ENCODE measurements at places on chromosomes 16 and 17.

DNA sequence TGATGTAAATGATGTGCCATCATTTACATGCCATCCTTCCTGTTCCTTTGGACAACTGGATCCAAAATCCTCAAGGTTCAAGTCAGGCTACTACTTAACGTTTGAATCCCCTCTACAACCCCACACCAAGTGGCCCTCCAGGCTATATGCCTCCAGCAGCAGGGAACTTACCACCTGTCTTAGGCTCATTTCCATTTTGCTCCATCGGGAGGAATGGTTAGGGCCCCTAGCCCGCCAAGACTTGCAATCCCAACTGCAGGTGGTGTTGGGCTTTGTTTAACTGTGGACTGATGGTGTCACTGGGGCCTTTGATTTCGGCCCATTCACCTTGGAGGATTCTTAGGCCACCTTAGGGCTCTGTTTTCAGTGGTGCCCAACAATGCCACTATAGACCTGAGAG is 9.7 kb downstream of the HNF1B start:
- no peak for DNase-seq

- no peak for DNase-seq
Observed at GRCh38 chr17:31329221-31329620, 7.8 kb upstream of the EVI2A start.

DNA sequence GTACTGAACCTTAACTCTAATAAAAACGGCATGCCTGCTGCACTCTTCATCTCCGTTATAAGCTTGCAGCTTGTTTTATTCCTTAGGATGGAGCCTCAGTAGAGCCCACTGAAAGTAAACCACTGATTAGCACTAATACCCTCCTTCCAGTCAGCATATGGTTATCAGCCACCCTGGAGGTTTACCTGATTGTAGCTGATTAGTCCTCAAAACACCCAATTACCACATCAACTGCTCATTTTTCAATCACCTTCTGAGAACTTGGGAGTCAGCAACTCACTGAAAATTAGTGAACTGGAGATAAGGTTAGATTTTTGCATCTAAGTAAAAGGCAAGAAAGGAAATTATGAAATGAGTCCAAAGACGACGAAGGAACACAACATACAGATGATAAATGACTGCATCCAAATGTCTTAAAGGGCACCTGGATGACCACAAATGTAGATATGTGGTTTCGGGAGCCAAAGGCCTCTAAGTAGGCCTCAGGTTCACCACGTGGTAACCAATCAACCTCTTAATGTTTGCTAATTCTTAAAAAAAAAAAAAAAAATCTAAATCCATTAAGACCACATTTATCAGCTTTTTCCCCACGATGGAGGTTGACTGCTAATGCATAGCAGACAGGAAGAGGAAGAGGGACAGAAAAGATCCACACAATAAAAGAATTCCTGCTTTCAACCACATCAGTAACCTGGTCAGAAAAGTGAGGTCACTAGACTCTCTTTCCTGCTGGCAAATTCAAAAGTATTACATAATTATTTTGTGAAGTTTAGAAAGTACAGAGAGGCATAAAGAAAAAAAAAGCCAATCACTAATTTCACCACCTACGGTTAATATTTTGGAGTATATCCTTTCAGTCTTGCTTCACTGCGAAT is 28.0 kb downstream of the DCUN1D3 start:
- DNase-seq: no peak

GRCh38 chr16:85738923-85739715 is 11.8 kb downstream of the C16orf74 start:
- no peak for DNase-seq

DNA sequence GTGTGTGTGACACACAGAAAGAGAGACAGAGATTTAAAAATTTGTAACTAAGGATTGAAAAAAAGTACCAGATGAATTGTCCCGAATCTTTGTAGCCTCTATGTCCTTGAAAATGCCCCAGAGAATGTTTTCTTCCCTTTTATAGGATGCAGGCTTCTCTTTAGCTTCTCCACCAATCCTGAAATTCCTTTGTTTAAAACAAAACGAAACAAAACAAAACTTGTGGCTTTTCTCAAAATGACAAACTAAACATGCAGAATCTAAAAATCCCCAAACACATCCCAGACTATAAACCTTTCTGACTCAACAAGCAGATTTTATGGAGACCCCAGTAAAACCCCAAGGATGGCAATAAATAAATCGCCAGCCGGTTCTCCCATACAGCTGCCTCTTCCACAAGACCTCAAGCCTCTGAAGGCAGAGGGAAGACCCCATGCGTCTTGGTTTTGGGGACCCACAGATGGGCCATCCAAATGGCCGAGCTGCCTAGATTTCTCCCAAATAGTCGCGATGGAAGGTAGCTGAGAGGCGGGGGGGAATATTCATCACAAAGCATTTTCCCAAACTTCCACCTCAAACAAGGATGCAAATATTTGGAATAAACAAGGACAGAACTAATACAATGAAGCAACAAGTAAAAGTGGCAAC is 269.5 kb upstream of the FOXF1 start:
- DNase-seq: no peak

DNA sequence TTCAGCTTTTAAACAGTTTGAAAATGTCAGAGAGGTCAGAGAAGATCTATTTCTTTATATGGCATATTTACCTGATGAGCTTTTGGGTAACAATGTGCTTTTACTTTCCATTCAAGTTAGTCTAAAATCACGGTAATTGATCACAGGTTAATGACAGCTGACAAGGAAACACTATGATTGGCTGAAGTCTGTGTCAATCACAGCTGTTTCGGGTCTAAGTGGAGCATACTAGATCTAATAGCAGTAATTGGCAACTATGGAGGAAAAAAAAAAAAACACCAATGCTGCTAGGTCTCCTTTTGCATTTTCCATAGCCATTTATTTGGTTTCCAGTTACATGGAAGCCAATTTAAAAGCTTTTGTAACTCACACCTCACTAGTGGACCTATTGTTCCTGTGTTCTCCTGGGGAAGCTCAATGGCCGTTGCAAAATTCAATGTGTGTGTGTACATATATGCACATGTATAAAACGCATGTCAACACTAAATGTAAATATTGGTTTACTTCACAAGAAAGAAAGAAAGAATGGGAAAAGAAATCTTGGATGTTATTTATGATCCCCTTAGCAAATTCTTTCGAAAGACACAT is 568.3 kb upstream of the ZFHX3 start:
- no peak for DNase-seq

- no peak for DNase-seq
Observed at GRCh38 chr16:84541999-84542817, 37.7 kb upstream of the MEAK7 start.

DNA sequence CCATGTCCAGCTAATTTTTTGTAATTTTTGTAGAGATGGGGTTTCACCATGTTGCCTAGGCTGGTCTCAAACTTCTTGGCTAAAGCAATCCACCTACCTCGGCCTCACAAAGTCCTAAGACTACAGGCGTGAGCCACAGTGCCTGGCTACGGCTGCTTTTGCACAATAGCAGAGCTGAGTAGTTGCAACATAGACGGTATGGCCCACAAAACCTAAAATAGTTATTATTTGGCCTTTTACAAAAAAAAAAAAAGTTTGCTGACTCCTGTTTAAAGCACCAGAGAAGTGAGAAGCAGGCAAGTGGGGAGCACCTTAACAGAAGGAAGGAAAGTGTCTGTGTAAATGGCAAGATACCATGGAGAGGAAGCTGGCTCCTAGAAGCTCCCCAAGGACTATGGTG is 5.3 kb upstream of the HSF5 start:
- no peak for DNase-seq

DNA sequence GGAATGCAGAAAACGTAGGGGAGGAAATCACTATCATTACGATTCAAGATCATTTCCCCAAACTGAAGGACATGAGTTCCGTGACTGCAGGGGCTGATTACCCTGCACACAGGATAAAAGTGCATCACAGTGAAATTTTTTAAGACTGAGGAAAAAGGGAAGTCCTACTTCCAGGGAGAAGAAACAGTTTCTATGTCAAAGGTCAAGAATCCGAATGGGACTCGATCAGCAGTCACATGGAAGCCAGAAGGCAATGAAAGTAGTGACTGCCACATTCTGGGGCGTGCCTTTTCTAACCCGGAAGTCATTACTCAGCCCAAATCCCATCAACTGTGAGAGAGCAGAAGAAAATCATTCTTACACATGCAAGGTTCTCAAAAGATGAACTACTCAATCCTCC is 12.1 kb downstream of the ZZEF1 start:
- DNase-seq: no peak

DNA sequence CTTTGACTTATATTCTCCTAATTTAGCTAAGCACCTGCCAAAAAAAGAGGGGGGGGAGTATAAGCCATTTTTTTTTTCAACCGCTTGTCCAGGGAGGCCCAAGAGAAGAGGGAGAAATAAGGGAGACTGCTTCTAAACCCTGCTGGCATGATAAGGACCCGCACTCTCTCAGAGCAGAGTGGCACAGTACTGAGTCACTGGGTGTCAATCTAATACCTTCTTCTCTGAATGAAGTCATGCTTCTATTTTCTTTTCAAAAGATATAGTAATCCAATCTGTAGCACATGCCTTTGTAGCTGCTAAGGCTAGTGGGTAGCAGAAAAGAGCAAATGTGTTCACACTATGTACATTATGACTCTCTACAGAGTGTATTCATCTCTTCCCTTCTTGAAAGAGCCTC is 34.9 kb upstream of the CACNG3 start:
- no peak for DNase-seq

DNA sequence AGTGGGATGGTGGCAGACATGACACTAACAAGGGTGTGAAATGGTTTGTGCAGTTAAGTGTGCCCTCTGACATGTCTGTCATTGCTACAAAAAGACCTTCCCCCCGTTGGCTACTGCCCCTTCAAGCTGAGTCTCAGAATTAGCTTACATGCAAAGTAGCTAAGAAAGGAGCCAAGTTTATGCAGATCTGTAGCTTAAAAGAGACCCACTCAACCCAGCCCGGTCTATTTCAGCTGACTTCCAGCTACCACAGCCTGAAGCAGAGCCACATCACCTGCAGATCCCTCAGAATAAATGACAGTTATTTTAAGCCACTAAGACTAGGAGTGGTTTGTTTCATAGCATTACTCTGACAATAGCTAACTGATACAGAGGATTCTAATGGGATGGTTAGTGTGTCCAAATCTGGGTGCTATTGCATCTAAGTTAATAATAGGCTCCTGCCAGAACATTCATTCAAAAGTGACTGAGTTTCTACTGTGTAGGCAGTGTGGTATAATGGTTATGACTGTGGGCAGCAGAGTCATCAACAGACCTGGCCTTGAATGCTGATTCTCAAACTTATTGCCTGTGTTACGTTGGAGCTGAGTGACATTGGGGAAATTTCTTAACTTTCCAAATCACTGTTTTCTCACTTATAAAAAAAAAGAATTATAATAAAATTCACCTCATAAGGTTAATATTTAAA is 11.7 kb downstream of the C17orf67 start:
- DNase-seq: no peak

DNA sequence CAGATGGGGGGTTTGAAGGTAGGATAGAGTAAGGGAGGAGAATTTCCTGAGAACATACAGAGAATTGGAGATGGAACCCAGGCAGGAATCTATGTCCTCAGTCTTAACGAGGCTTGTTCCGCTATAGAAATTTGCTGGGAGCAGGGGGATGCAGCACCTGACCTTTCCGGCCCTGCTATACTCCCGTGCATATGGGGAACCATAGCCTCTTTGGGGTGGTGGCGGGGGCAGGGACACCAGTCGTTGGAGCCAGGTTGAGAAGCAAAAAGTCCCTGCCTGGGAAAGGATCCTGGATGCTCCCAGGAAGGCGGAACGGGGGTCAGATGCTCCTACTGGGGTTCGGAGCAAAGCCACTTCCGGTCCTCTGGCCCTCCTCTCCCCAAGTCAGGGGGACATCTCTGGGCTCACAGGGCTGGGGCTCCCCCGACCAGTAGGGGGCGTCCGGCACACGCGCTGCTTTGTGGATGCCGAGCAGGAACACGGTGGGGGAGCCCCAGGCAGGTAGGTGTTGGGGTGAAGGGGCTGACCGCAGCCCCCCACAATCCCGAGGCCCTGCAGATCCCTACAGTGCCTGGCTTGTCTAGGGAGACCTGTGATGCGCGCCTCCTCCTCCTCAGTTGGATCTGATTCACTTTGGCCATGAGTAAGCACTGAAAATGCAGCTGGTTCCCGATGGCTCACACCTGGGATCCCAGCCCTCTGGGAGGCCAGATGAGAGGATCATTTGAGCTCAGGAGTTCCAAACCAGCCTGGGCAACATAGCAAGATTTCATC is 15.5 kb upstream of the TFAP4 start:
- no peak for DNase-seq

GRCh38 chr16:56732366-56732765 is 2.4 kb downstream of the NUP93 start:
- DNase-seq: no peak

DNA sequence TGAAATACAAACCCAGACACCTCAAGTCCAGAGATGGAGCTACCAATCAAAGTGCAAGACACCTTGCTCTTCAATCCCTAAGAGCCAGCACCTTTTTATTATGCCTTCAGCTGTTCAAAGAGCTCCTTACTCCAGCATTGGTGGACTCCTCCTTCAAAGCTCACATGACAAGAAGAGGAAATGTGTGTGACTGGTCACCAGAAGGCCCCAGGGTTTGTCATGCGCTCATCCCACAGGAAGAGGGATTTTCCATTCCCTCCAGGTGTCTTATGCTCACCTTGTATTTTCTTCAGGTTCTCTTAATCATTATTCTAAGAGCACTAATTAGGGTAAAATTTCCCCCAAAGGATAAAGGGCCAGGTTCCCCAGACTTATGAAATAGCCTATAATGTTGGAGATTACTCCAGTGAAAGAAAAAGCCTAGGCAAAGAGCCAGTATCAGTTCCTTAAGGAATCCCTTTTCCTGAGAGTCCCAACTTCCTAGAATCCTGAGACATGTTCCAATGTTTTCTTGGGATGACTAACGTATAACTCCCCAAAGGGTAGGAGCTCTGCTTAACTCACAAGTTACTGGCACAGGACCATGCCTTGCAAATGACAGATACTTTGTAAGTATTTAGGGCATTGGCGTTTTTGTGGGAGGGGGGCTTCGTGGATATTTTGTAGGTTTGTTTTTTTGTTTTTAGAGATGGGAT is 56.9 kb upstream of the SOX9 start:
- DNase-seq: no peak

DNA sequence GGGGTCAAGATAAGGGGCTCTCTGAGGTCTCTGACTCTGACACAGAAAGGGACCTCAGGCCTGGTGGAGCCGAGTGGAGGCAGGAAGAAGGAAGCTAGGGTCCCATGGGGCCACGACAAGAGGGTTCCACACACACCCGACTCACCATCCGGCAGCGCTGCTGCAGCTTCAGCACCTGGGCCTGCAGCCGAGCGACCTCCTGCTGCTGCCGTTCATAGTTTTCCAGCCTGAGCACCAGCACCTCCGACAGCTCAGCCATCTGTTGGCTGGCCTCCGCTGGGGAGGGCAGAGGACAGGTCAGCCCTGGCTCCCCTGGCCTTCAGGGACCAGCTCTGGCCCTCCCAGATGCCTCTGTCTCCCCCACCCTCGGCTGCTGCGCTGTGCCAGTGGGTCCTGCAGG is 6.4 kb downstream of the HAP1 start:
- no peak for DNase-seq

DNA sequence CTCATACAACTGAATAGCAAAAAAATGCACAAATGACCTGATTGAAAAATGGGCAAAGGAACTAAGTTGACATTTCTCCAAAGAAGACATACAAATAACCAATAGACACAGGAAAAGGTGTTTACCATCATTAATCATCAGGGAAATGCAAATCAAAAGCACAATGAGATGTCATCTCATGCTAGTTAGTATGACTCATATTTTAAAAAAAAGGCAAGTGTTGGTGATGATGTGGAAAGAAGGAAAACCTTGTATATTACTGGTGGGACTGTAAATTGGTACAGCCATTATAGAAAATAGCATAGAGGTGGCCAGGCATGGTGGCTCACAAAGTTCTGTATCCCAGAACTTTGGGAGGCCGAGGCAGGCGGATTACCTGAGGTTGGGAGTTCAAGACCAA is 232.5 kb upstream of the ZFHX3 start:
- DNase-seq: no peak

Measured in chondrocyte (in vitro differentiated cells).